ENCODE measurements at places on chromosomes 16 and 17. TPM values are rescaled to one million over a fixed set of nuclear protein-coding genes. Genes with fewer than 3 reads are reported as not detected.

DNA sequence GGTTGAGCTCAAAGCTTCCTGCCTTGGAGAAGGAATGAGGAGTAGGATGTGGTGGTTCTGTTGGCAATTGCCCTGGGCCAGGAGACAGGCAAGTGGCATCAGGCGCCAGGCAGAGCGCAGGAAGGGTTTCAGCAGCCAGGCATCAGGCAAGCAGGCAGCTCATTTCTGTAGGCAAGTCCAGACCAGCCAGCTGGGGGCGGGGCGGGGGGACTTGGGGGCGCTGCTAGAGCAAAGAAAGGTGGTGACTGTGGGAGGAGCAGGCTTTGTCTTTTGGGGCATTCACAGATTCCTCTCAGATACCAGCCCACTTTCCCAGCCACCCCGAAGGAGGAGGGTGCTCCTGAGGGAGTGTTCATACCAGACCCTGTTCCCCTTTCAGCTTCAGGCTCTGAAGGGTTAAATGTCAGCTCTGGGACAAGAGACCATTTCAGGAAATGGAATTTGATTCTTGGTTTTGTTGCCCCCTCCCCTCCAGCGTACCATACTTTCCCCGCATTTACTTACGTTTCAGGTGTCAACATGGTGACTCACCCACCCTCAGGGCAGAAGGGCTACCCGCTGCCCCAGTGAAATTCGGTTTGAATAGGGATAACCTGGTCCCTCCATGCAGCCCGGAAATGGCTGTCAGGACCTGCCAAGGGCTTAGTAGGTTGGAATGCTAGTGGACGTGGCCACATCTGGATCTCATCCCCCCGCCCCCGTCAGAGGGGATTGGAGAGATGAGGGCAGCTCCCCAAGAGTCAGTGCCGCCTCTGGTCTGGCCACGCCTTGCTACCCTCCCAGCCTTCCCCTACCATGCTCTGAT lies 13.2 kb downstream of the NGFR start:
- no peaks in the 10 kb centered on the region for H3K27me3 ChIP-seq
- no peaks in the 10 kb centered on the region for H3K36me3 ChIP-seq
- no peaks in the 10 kb centered on the region for H3K4me1 ChIP-seq
- H3K4me3 ChIP-seq: no peak overlapping the region

CUEDC1 gene
- 48.1 TPM for total RNA-seq

GRCh38 chr16:79721270-79721669 lies 120.7 kb upstream of the MAF start:
- DNase-seq: no peak
- H3K4me1 ChIP-seq: peaks cover 20% of the 10 kb centered on the region
- no peaks in the 10 kb centered on the region for H3K27me3 ChIP-seq
- H3K36me3 ChIP-seq: no peaks in the 10 kb centered on the region
- no peak overlapping the region for H3K4me3 ChIP-seq

GRCh38 chr16:69917739-69918138 lies 33.4 kb upstream of the CLEC18A start:
- H3K36me3 ChIP-seq: no peaks in the 10 kb centered on the region
- H3K4me1 ChIP-seq: peaks cover 10% of the 10 kb centered on the region
- H3K27me3 ChIP-seq: no peaks in the 10 kb centered on the region
- peak; percentile 62 for DNase-seq
- H3K4me3 ChIP-seq: no peak overlapping the region

APPBP2 gene
- total RNA-seq: 15.3 TPM

POLR3E gene
- total RNA-seq: 52.1 TPM

DNA sequence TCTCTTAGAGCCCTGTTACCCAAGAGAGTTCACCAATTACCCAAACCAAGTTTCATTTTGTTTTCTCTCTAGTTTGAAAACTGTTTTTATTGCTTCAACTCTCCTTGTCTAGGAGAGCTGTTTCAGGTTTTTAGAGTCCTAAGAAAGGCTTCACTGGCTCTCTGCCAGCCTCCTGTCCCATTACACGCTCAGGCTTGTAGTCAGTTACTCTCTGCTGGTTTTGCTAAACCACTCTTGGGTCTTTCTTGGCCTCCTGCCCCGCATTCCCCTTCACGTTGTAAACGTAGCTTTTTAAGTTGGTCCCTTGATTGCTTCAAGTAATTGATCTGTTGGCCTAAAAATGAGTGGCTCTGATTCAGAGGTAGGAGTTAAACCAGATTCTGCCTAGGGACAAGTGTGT lies 529.1 kb downstream of the MAF start:
- no peak overlapping the region for H3K4me3 ChIP-seq
- DNase-seq: peak; percentile 16
- H3K27ac ChIP-seq: no peak overlapping the region
- H3K27me3 ChIP-seq: no peaks in the 10 kb centered on the region
- peaks cover 5% of the 10 kb centered on the region for H3K4me1 ChIP-seq

GRCh38 chr16:31133046-31133501 lies 2.5 kb downstream of the PRSS8 start:
- H3K4me3 ChIP-seq: no peak overlapping the region
- H3K4me1 ChIP-seq: peaks cover 74% of the 10 kb centered on the region
- no peak for DNase-seq
- peak overlapping the region; percentile 94 for H3K27ac ChIP-seq

- peak overlapping the region; percentile 68 for H3K27ac ChIP-seq
- DNase-seq: no peak
- no peaks in the 10 kb centered on the region for H3K27me3 ChIP-seq
- H3K4me1 ChIP-seq: peaks cover 25% of the 10 kb centered on the region
- no peaks in the 10 kb centered on the region for H3K36me3 ChIP-seq
These were observed 678 bp upstream of the AKAP10 start for GRCh38 chr17:19978209-19978802.

DNA sequence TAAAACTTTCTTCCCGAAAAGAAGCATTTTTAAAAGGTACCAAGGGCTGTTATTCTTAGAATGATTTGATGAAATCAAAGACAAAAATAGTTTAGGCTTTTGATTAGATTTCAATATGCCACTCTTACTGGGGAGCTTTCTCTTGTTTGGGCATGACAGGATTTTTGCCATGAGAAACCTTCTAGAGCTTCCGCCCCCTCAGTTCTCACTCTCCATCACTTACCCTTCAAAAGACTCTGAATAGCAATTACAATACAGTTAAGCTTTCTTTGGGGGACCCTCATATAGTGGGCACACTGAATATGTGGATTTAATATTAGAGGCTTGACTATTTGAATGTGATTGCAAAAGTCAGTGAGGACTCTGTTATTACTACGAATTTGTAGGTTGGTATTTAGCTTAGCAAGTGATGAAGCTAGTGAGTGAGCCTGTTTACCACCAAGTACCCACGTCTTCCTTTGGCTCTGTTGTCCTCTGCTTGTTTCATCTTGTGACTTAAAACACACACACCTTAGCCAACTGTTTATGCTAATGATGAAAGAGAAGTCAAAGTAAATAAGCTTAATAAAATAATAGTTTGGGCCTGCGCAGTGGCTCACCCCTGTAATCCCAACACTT lies 158.7 kb upstream of the TBX2 start:
- H3K27ac ChIP-seq: no peak overlapping the region
- no peaks in the 10 kb centered on the region for H3K27me3 ChIP-seq
- no peaks in the 10 kb centered on the region for H3K36me3 ChIP-seq

DNA sequence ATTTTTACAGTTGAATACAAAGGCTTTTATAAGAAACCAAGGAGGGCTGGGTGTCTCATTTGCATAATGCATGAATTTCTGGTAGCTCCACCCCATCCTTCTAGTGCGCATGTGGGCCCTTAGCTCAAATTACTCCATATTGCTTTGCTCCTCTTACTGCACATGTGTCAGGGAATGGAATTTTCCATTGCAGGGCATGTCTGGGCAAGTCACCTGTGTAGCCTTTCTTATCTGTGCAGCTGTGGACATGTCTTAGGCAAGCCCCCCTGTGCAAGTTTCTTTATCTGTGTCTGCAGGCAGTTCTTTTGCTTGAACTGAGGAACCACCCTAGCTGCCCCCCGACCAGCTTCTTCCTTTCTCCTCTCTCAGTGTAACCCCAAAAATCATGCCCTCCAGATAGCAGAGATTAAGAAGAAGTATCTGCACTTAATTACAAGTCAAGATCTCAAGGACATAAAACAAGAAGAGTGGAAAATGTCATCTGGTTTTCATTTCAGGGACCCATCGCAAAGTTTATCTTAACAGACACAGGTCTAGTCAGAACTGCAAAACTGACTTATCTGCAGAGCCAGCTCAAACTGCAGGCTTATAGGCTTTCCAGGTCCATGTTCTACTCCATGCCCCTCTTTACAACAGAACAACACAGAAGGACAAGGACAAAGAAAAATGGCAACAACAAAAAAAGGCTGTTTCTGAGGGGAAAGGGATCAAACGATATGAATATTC lies 137.9 kb upstream of the HS3ST4 start:
- H3K27me3 ChIP-seq: no peaks in the 10 kb centered on the region
- no peak overlapping the region for H3K27ac ChIP-seq
- H3K4me3 ChIP-seq: no peak overlapping the region
- peaks cover 3% of the 10 kb centered on the region for H3K4me1 ChIP-seq

- H3K27ac ChIP-seq: no peak overlapping the region
- no peaks in the 10 kb centered on the region for H3K27me3 ChIP-seq
- no peaks in the 10 kb centered on the region for H3K36me3 ChIP-seq
These were observed 2.7 kb upstream of the GIP start for GRCh38 chr17:48970865-48971687.

KCNJ18 gene
- total RNA-seq: not detected

TPPP3 gene
- total RNA-seq: 30.0 TPM

GRCh38 chr17:80839970-80840369 lies 151.7 kb upstream of the CHMP6 start:
- DNase-seq: no peak
- H3K27me3 ChIP-seq: no peaks in the 10 kb centered on the region
- H3K4me3 ChIP-seq: no peak overlapping the region
- no peaks in the 10 kb centered on the region for H3K4me1 ChIP-seq
- no peaks in the 10 kb centered on the region for H3K36me3 ChIP-seq

ODAD4 gene
- 0.66 TPM for total RNA-seq

DNA sequence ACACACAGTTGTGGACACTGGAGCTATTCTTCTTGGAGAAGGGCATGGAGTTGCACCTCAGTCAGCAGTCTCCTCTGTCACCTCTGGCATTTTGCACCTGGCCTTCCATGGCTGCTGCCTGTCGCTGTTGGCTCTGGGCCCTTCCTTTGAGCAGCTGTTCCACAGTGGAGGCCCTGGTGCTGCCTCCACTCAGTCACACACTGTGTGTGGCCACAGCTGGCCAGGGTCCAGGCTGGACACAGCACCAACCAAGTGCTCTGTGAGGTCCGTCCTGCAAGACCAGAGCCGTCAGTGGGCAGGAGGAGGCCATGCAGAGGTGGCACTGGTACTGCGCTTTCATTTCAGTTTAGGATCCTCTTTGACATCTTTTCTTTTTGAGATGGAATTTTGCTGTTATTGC lies 21.6 kb upstream of the MED9 start:
- H3K4me1 ChIP-seq: no peaks in the 10 kb centered on the region
- no peak overlapping the region for H3K4me3 ChIP-seq
- no peak for DNase-seq
- H3K36me3 ChIP-seq: no peaks in the 10 kb centered on the region
- no peak overlapping the region for H3K27ac ChIP-seq

GRCh38 chr16:4390266-4391260 lies 18.9 kb downstream of the VASN start:
- H3K4me1 ChIP-seq: no peaks in the 10 kb centered on the region
- H3K27ac ChIP-seq: no peak overlapping the region
- no peak overlapping the region for H3K4me3 ChIP-seq
- H3K36me3 ChIP-seq: no peaks in the 10 kb centered on the region
- DNase-seq: no peak
- H3K27me3 ChIP-seq: no peaks in the 10 kb centered on the region

BAHCC1 gene
- 14.8 TPM for total RNA-seq

PLXDC1 gene
- total RNA-seq: 6.5 TPM

DNA sequence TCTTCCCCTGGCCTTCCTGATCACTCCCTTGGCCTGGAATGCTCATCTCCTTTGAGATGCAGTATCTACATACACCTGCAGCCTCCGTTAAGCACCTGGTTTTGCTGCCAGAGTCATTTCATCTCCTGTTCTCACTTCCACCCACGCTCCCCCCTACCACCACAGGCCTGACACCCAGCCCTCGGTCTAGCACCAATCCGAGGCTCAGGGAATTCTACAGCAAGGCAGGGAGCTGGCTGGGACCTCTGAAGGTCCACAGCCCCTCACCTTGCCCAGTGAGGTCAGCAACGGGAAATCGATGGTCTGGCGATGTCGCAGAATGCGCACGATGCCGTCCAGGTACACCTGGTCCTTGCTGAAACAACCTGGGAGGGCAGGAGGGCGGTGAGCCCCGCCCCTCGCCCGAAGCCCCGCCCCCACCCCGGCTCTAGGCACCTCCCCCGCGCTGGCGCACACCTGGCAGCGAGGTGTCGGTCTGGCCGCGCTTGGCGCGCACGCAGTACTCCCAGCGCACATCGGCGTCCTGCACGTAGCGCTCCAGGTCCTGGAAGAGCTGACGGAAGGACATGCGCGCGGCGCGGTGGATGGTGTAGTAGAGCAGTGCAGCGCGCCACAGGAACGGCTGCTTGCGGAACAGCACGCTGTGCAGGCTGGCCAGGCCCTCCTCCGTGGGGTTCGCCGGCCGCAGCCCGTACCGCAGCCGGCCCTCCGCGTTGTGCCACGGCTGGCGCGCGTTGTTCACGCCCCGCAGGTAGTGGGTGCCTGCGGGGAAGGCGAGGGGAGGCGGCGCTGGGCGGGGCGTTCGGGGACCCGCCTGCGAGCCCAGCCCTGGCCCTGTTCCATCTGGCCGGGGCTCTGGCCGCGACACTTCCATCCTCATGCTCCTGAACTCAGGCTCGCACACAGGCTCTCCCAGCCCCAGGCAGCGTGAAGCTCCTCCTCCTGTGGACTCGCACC lies 5.7 kb downstream of the MATCAP1 start:
- no peak overlapping the region for H3K4me3 ChIP-seq
- no peaks in the 10 kb centered on the region for H3K27me3 ChIP-seq
- H3K27ac ChIP-seq: peak overlapping the region; percentile 90
- H3K4me1 ChIP-seq: peaks cover 41% of the 10 kb centered on the region
- no peaks in the 10 kb centered on the region for H3K36me3 ChIP-seq
- peak; percentile 93 for DNase-seq

GRCh38 chr16:73046202-73046848 lies 1.6 kb downstream of the ZFHX3 start:
- H3K4me3 ChIP-seq: no peak overlapping the region
- peak; percentile 47 for DNase-seq
- H3K4me1 ChIP-seq: peaks cover 68% of the 10 kb centered on the region
- H3K27ac ChIP-seq: peak overlapping the region; percentile 96
- no peaks in the 10 kb centered on the region for H3K27me3 ChIP-seq
- no peaks in the 10 kb centered on the region for H3K36me3 ChIP-seq

GRCh38 chr17:5488752-5489151 lies 2.4 kb downstream of the MIS12 start:
- no peak overlapping the region for H3K27ac ChIP-seq
- H3K4me3 ChIP-seq: no peak overlapping the region
- DNase-seq: no peak

- H3K27me3 ChIP-seq: no peaks in the 10 kb centered on the region
- H3K36me3 ChIP-seq: no peaks in the 10 kb centered on the region
- H3K27ac ChIP-seq: no peak overlapping the region
- DNase-seq: no peak
- H3K4me3 ChIP-seq: no peak overlapping the region
These were observed 44.6 kb downstream of the STX8 start for GRCh38 chr17:9531034-9531433.

Data from body of pancreas (tissue), 4 donors.